H1 (cell line): ENCODE measurements at places on chromosomes 4 and X.
A peak's percentile ranks its signal among the peaks of the same experiment; 100 is the strongest.

- DNase-seq: no peak
Measured at GRCh38 chrX:2715066-2715600, 24.0 kb downstream of the CD99 start.

GRCh38 chr4:134906404-134907023 lies 704.9 kb upstream of the PABPC4L start:
- no peak for DNase-seq

GRCh38 chr4:48018112-48018511 lies 1.5 kb downstream of the NIPAL1 start:
- no peak for DNase-seq

GRCh38 chrX:128699716-128700285 lies 647.6 kb upstream of the ACTRT1 start:
- DNase-seq: no peak

DNA sequence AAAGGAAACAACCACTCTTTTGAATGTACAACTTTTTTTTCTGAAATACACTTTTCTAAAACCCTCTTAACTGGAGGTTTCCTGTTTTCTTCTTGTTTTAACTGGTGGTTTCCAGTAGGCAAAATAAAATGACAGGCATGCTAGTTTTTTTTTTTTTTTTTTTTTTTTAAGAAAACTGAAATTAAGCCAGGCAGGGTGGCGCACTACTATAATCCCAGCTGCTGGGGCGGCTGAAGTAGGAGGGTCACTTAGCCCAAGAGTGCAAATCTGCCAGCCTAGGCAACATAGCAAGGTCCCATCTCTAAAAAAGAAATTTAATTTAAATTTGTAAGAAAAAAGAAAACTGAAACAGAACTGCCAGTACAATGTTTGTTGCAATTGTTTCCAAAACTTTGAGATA lies 44.0 kb downstream of the TMEM144 start:
- DNase-seq: no peak

- peak; percentile 45 for DNase-seq
Measured at GRCh38 chr4:111454961-111455360, 690.3 kb upstream of the FAM241A start.

DNA sequence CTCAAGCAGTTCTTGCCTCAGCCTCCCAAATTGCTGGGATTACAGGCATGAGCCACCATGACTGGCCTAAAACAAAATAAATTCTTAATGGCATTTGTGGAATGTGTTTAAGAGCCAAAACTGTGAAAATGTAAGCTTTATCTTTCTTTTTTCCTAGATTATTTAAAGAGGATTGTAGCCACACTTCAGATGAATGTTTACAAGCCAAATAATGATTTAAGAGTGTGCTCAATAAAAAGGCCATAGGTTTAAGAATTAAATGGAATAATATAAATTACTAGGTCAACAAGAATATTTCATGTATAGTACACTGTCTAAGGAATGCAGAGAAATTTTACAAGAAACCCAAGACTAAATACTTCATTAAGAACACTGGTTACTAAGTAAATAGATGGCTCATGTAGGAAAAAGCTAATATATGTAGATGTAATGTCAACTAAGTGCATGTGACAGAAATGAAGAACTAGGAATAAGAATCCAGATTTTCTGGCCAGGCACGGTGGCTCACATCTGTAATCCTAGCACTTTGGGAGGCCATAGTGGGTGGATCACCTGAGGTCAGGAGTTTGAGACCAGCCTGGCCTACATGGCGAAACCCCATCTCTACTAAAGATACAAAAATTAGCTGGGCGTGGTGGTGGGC lies 21.3 kb upstream of the UGDH start:
- DNase-seq: no peak

DNA sequence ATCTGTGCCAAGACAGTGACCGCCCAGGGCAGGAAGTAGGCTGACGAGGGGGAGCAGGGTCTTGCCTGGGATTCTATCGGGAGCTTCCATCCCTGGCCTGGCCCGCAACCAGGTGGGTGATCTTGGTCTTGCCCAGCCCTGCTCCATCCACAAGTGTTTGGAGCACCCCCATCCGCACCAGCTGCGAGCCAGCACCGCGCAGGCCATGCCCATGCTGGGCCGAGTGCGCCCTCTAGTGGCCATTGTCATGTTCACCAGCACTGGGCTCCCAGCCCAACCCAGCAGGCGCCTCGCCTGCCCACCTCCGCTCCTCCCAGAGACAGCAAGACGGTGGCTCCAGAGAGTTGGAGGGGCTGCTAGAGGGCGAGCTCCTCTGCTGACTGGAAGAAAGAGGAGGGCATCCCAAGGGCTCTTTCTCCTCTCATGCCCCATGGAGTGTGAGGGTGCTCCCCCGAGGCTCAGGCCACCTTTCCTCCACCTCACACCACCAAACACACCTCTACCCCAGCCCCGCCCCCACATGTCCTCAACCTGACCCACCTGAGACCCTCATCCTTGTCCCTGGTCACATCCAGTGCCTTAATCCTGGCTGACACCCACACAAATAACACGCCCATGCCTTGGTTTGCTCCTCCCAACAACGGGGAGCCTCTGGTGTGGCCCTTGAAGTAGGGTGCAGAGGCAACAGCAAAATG lies 9.8 kb upstream of the ATP2B3 start:
- DNase-seq: peak; percentile 43

GRCh38 chr4:156945532-156945931 lies 26.1 kb downstream of the PDGFC start:
- no peak for DNase-seq

DNA sequence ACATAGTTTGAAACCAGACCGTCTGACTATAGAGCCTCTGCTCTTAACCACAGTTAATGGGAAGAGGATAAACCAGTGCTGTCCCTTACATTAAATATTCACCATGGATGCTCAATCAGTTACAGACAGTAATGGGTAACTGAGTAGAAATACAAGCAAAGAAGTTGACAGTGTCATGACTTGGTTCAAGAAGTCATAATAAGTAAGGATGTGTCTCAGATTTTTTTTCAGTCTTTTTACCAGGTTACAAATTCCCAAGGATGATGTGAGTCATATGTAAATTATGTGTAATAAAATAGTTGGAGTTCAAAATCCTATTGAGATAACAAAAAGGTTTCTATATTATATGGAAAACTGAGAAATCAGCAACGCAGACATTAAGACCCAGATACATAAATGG lies 31.1 kb downstream of the ZCCHC4 start:
- no peak for DNase-seq

- DNase-seq: peak; percentile 43
Measured at GRCh38 chrX:63686878-63687714, 97.9 kb downstream of the ARHGEF9 start.

DNA sequence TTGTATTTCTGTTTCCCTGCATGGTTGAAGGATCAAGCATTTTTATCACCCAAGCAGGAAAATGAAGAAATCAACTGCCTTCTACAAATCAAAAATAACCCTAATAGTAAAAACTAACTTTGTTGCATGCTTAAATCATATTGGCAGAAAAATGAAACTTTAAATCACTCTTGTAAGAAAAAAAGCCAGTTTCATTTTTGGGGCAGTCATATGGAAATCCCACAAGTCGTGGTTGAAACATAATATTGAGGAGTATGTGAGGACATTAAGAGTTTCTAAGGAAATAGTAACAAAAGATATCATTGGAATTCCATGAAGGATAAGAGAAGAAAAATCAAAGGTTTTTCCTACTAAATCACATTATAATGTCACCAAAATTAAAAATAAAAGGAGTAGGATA lies 8.4 kb downstream of the TEC start:
- no peak for DNase-seq
